ENCODE measurements at places on chromosomes 12 and 14. TPM values are rescaled to one million over a fixed set of nuclear protein-coding genes. Genes with fewer than 3 reads are reported as not detected.
A peak's percentile ranks its signal among the peaks of the same experiment; 100 is the strongest.

The MYF6 gene
- total RNA-seq, result not detected

The KRT2 gene
- not detected for total RNA-seq

The MORN3 gene
- total RNA-seq, result not detected

The CDH24 gene
- total RNA-seq, result 5.9 TPM

The KLRD1 gene
- 0.11 TPM for total RNA-seq

The PEBP1 gene
- 312 TPM for total RNA-seq

The NTF3 gene
- total RNA-seq, result 58.9 TPM

- no peak for DNase-seq
Observed at GRCh38 chr12:25107920-25108319, 87.0 kb downstream of the DNAI7 start.

DNA sequence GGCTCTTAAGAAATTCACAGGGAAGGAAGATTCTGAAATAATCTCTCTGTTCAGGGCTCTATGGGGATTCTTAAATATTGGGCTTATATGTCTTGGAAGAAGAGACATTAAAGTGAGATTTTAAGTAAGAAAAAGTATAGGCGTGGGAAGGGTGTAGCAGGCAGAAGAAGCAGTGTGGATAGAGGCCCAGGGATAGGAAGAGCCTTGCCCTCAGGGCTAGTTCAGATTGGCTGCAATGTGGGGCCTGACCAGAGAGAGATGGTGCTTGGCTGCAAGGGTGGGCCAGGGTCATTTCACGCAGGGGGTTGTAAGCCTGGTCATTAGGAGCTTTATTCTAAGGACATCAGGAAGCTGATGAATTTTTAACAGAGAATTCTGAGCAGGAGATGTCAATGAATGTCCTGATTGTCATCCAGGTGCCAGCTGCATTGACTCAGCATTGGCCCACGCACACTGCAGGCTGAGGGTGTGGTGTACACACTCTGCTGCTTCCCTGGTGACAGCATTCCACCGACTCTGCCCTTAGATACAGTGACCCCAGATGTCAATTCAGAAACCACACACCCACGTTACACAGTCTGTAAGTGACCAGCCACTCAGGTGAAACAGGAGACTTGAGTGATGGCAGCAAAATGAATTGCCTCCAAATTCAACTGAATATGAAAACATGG, 582.5 kb downstream of the NRXN3 start:
- DNase-seq, result no peak

GRCh38 chr12:69338936-69339335, 9.2 kb upstream of the LYZ start:
- DNase-seq, result no peak

- no peak for DNase-seq
Observed at GRCh38 chr12:98213556-98213955, 301.8 kb upstream of the TMPO start.

DNA sequence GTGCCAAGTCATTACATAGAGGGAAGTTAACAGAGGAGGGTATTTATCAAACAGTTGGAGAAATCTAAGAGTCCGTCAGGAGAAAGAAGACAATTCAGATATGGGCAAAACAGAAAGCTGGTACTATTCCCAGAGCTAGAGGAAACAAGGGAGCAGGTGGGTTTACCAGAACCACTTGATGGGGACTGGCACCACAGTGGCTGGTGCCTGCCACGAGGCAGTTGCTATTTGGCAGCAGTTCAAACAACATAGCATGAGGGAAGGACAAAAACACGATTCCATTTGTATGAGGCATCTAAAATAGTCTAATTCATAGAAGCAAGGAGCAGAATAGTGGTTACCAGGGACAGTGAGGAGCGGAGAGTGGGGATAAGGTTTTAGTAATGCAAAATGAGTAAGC, 24.6 kb upstream of the KLRD1 start:
- DNase-seq, result no peak

DNA sequence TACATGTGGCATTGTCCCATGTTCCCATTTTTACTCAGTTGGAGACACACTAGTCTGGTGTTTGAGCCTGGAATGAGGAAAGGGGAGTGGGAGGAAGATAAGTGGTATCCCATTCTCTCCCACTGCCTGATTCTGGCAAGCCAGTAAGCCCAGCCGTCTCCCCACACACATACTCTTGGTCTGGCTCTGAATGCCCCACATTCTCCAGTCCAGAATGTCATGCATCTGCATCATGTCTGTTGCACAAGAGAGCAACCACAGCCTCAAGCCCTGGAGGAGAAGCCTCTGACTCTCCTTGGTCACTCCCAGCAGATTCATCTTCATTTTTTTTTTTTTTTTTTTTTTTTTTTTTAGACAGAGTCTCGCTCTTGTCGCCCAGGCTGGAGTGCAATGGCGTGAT, 48.0 kb downstream of the DRAM1 start:
- DNase-seq, result no peak

DNA sequence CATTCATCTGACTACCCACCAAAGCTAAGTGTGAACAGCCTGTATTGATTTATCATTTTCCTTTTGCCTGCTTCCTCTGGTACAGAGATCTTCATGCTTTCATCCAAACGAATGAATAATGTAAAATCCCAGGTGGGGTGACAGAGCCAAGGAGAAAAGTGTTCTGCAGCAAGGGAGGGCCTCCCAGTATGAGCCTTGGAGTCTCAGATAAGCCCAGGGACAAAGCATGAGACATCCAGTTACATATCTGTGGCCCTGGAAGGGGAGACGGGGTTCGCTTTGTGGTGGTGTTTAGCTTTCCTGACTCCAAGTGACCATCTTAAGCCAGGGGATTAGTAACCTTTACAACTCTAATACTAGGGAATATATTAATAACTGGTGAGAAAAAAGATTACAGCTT, 177.1 kb downstream of the ETV6 start:
- no peak for DNase-seq

- DNase-seq, result no peak
Observed at GRCh38 chr14:100692859-100693558, 33.7 kb upstream of the DLK1 start.

DNA sequence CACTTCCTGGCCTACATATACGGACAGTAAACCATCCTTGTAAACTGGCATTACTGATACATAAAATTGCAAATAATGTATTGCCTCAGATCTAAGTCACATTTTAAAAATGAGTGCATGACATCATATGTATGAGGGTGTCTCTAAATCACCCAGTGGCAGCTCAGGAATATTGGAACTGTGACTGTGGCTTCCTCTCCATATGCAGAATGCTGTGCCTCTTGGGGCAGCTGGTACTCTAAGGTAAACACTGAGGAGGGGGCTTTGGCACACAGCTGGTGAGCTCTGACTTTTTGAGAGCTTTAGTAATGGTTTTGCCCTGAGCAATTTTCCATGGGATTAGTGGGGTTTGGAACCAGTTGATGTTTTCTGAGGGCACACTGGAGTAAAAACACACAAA, 263.7 kb downstream of the BMP4 start:
- DNase-seq, result no peak

GRCh38 chr14:32370714-32371113, 41.6 kb downstream of the AKAP6 start:
- no peak for DNase-seq

DNA sequence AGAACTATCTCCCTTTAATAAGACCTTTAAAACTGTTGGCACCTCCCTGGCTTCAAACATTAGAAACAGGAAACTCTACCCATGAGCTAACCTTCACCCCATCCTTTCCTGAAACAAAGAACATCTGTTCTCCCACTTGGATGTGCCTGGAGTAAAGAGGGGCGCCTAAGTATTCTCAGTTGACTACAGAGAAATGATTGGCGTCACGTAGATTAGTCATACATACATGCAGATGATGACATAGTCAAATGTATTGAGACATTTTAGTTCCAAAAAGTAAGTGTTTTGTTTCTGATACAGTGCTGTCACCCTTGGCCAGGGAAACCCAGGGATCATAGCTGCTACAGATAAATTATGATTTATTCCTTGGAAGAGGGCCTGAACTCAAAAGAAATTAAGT, 260.0 kb upstream of the PLEKHG7 start:
- DNase-seq, result no peak

GRCh38 chr14:76491172-76491930, 115.4 kb downstream of the ESRRB start:
- DNase-seq, result no peak

DNA sequence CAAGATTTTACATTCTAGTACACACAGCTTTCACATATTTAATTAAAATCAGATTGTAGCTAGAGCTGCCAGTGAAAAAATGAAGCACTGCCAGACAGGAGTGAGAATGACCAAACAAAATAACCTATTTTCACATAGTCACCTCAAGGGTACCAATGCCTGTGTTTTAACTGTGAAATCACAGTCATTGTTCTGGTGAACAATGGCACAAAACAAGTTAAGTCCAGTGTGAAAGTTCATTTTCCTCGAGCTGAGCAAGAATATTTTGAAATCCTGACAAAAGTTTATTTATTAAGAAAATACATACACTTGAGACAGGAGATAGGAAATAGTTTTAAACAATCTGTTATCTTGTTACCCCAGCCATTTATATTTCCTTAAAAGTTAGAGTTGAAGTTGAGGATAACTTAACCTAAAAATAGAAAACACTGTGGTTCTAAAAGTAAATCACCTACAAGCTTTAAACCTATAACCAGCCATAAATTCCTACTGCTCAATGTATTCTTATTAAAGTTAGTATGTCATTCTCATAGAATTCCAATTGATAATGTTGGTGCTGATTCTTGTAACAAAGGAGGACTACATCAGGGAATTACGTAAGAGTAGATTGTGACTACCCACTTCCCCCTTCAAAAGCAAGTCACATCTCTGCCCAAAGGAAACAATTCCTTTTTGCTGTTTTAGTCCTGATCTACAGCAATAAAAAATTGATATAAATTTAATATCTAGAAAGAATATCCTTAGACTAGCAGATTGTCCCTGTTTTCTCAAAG, 15.9 kb downstream of the DENND5B start:
- DNase-seq, result no peak

DNA sequence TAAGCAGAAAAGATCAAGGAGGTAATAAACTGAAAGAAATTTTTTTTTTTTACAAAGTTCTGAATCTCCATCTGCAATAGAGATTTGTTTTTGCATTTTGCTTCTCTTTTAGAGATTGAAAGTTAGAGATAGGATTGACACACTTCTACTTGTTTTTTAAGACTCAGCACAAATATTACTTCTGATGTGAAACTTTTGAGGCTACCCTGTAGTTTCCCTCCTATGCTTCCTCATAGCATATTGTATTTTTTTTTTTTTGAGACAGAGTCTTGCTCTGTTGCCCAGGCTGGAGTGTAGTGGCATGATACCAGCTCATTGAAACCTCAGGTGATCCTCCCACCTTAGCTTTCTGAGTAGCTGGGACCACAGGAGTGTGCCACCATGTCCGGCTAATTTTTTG, 32.1 kb upstream of the SGPP1 start:
- DNase-seq, result no peak

GRCh38 chr14:69263364-69263763, 3.4 kb downstream of the GALNT16 start:
- DNase-seq, result no peak

DNA sequence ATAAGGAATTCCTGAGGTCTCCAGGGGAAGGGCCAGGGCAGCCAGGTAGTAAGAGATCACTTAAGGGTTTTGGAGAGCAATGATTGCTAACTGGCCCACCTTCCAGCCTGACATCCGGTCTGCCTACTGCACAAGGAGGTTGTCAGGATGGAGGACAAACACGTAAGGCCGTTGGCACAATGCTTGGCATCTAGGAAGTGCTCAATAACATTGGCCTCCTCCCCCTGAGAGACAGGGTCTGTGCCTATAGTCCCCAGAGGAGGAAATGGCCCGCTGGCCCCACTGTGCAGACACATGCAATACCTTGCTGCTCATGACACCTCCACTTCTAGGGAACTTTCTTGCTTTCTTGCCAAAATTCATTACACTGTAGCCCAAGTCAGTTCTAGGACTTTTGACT, 73.2 kb downstream of the NTF3 start:
- peak; percentile 54 for DNase-seq

GRCh38 chr14:72965249-72965648, 39.0 kb downstream of the DCAF4 start:
- DNase-seq, result no peak

GRCh38 chr12:23564451-23565152, 384.9 kb downstream of the SOX5 start:
- no peak for DNase-seq

GRCh38 chr12:30243426-30243825, 452.2 kb downstream of the IPO8 start:
- DNase-seq, result no peak

DNA sequence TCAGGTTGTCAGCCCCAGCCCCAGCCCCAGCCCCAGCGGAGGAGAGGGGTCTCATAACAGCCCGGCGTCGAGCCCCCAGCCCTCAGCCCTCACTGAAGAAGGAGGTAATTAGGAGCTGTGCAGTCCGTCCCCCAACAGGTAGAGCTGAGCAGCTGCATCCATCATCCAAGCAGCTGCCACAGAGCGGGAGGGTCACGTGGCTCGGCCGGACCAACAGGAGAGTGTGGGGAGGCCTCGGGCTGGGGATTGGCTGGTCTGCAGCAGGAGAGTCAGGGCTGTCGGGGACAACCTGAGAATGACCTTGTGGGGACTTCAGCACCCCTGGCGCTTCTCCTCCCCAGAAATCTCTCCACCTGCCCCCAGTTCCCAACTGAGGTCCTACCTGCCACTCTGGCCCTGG, 29.6 kb downstream of the SMUG1 start:
- DNase-seq, result no peak

DNA sequence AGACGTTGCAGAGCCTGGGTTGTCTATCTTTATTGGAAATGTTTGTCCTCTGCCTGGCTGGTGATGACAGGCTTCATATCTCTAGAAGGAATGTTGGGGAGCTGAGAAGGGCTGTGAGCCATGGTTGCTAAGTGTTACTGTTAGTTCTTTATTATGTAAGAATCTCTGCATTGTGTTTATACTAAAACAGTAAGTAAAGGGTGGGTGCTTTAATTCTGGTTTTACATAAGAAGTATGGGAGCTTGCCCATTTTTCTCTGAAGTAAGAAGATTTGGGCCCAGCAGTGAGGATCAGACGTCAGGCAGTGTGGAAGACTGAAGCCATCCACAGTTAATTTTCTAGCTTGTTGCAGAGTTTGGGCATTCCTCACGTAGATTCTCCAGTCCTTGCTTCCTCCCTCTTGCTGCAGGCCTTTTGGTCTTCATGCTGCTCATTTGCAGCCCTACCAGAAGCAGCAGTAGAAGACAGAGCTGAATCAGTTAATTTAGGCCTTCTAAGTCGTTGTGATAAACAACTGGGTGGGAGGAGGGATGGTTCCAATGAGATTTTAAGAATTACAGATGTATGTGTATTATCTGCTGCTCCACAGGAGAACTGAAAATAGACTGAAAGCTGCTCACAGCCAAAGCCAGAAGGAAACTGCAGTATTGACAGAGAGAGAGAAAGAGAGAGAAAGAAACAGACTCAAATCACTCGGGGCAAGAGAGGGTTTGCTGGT, 21.4 kb downstream of the WNT5B start:
- no peak for DNase-seq

GRCh38 chr14:55052269-55052930, 953 bp downstream of the MAPK1IP1L start:
- no peak for DNase-seq

Data from ascending aorta (tissue), 2 donors.